Esophagus squamous epithelium (tissue), 5 donors: ENCODE measurements at places on chromosomes 11 and 22.

GRCh38 chr11:119419246-119419645, 3.7 kb downstream of the THY1 start:
- no peak for DNase-seq

DNA sequence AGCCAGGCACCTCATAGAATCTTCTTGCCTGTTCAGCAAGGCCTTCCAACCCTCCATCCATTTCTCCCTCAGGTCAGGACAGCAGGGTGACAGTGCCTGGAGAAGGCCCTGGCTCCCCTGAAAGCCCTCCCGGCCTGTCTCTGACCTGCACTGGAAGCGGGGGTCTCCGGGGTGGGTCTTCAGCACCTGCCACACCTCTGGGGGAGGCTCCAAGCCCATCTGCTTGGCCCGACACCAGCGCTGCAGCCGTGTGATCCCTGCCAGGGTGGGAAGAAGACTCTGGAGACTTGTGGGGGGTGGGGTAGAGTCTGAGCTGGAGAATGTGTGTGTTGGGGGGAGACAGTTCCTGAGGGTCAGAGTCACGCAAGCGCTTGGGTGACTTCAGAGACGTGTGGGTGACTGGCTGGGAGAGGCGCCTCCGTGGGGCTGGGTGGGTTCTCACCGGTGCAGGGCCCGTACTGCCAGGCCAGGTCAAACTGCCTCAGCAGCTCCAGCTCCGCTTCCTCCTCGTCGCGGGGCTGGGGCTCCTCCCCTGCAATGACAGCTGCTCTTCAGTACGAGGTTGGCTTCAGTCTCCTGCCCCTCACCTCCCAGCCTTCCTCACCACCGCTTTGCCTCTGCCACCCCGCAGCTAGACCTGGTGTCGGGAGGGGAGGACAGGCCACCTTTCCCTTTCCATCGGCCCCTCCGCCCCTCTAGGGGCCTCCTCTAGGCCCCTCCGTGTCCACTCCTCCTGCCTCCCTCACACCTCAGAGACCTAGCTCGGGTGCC, 615 bp downstream of the POLD4 start:
- DNase-seq, result no peak

- no peak for DNase-seq
These were observed 14.5 kb downstream of the OTOG start for GRCh38 chr11:17561526-17561925.

DNA sequence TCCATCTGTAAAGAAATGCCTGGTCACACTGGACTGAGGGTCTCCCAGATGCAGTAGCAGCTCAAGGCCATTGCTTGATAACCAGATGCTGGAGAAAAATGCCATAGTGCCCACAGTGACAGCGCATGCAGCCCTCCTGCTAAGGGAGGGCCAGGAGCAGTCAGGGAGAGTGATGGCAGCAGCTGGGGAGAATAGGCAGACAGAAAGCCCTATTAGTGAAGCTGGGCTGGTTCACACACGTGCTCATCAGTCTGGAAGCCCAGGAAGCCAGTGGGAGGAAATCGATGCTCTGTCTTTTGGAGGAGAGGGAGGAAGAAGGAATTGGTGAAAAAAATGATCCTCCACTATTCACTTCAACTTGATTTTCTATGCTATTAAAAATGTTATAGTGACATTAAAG, 82.9 kb downstream of the OSBP2 start:
- no peak for DNase-seq

- DNase-seq, result no peak
These were observed 7.5 kb downstream of the TMEM138 start for GRCh38 chr11:61369372-61370348.

GRCh38 chr11:122882189-122882856, at the start of gene JHY:
Gene JHY, plus strand, starts transcription at chr11:122882759. Its CDS starts 3,091 bp downstream, at chr11:122885850.
- no peak for DNase-seq

- no peak for DNase-seq
These were observed 1.4 kb downstream of the ARVCF start for GRCh38 chr22:20015187-20015625.

- DNase-seq, result no peak
These were observed 11.8 kb downstream of the PTS start for GRCh38 chr11:112238041-112238440.

DNA sequence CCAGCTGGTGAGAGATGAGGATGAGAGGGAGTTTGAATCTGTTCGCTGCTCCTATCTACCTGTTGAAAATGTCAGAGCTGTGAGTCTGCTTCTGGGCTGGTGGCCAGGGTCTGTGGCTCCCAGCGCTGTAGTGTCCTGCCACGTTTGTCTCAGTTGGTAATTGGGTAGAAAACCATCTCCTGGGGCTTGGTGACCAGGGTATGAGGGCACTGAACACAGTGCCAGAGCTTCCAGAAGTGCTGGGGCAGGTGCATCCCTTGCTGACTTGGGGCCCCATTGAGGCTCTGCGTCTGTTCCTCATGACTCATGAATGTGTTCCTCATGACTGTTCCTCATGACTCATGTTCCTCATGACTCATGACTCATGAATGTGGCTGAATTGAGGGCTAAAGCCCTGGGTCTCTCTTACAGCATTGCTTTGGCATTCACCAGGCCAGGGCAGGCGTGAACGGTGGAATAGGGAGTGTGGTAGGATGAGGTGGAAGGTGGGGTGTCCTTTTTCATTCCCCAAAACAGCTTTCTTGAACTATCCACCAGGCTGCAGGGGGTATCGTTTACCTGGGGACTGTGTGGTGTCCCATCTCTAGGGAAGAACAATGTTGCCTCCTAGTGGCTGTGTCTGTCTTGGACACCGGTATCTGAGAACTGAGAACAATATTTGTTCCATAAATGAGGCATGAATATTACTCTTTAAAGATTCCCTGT, 139.5 kb downstream of the COMMD9 start:
- no peak for DNase-seq

- DNase-seq, result no peak
These were observed 3.3 kb downstream of the KCTD14 start for GRCh38 chr11:78019808-78020207.

DNA sequence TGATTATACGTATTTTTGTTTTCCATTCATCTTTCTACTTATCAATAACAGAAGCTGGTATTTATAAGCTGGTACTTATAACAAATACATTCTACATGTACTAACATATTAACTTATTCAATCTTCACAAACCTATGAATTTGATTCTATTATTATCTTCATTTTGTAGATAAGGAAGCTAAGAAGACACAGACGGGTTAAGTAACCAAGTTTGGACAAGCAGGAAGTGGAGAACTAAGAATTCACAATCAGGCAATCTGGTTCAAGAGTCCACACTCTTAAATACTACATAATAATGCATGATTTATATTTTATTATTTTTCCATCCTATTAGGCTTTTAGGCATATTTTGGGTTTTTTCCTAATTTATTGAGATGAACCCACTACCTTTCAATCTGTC, 25.0 kb downstream of the FCHSD2 start:
- no peak for DNase-seq

GRCh38 chr11:89489930-89490329, 1.2 kb downstream of the NOX4 start:
- no peak for DNase-seq

GRCh38 chr11:10004526-10005113, 289.4 kb downstream of the SBF2 start:
- DNase-seq, result no peak

- DNase-seq, result no peak
These were observed 8.9 kb downstream of the MYO7A start for GRCh38 chr11:77136784-77137420.

DNA sequence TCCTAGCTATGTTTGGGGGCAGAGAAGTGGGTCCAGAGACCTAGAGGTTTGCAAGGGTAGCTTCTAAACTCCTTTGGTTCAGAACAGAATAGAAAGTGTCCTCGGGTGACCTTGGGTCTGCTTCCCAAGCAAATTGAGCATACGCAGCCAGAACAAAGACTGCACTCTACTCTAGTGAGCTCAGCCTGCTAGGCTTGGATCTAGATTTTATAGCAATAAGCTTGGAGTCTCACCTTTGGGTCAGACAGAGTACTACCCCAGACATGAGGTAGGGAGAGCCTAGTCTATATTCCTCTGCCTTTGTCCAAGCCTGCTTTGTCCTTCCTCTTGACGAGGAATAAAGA, 52.6 kb upstream of the ELF5 start:
- no peak for DNase-seq

DNA sequence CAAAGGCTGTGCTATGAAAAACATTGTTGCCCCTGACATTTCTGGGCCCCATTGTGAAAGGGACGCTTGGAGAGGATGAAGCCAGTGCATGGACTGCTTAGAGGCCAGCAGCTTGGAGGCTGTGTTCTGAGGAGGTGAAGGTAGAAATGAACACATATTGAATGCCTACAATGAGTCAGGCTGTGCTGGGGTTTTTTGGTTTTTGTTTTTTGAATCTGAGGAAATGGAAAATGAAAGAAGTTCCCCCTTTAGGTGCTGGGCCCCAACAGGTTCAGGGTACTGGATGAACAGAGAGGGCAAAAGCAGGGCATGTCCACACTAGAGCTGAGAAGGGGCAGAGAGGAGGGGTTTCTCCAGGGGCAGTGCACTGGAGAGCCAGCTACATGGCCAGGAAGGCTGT, 166.1 kb upstream of the API5 start:
- no peak for DNase-seq

GRCh38 chr11:1746956-1747752, 3.2 kb downstream of the IFITM10 start:
- DNase-seq, result no peak

DNA sequence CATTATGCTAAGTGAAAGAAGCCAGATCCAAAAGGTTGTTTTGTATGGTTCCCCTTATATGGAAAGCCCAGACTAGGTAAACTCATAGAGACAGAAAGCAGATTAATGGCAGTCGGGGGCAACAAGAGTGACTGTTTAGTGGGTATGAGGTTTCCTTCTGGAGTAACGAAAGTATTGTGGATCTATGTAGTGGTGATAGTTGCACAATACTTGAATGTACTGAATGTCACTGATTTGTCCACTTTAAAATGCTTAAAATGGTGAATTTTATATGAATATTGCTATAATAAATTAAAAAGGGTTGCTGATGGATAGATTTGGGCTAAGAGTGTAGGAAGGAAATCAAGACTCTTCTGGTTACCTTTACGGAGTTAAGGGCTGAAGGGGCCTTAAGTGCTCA, 10.0 kb upstream of the SGSM1 start:
- DNase-seq, result no peak

- DNase-seq, result peak; percentile 60
These were observed at the start of gene PRPF19 for GRCh38 chr11:60906132-60906972. Gene PRPF19, minus strand, starts transcription at chr11:60906585. Its CDS starts 203 bp downstream, at chr11:60906382.

DNA sequence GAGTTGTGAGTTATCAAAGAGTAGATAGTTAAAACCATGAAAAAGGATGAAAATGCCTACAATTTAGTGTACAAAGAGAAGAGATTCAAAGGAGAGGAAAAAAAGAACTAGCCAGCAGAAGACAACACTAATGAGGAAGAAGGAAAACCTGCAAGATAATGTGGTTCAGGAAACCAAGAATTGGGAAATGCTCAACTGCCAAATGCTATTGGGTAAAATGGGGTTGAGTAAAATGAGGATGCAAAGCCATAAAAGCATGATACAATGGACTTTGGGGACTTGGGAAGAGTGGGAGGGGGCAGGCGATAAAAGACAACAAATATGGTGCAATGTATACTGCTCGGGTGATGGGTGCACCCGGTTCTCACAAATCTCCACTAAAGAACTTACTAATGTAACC, 7.6 kb upstream of the OR52K2 start:
- no peak for DNase-seq

DNA sequence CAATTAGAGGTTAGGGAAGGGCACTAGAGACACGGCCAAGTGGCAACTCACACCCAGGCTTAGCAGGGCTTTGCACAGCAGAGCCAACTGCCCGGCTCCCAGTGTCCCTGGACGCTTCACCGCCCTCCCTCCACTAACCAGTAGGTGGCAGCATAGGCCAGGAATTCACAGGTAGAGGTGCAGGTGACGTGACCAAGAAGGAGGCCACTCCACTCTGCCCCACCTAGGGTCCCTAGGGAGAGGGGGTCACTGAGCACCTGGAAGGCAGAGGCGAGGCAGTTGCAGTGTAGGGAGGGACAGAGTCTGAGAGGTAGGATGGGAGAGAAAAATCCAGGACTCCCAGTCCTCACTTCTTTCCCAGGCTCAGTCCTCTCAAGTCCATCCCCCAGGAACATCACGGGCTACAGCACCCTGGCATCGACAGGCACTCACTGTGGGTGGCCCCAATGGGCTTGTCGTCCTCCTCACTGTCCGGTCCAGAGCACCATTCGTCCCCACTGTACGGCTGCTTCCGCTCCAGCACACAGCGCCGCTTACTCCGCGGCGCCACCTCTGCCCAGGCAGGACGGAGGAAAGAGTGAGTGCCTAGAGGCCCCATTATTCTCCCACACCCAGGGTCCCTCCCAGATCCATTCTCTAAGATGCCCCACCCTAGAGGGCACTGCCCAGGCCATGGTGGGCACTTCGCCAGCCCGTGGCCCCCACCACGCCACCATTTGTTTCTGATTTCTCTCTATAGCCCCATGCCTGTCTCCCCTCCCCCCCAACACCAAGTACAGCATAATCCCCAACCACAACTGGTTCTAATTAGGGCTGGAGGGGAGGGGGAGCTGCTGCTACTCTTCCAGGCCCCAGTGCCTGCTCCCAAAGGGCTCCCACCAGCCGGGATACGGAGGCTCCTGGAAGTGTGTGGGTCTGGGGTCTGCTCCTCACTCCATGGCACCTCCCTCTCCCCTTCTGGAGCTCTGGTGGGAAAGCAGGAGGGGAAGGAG, 18.4 kb downstream of the BCL9L start:
- no peak for DNase-seq

GRCh38 chr11:64652586-64653387, 61.8 kb downstream of the SLC22A12 start:
- DNase-seq, result no peak

DNA sequence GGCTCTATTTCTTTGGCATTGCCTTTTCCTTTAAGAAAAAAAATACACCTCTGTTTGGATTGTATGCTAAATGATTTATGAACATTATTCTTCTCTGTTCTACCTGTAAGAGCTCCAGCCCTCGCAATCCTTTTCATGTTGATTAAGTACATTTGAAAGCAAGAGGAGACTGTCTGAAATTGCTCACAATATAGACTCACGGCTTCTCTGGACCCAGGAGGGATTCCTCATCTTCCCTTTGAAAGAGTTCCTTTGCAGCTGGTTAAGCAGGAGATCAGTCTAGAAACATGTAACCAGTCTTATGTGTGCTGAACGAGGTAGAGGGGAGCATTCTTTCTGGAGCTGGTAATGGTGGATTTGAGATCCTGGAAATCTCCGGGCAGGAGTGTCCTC, 47.4 kb downstream of the PKNOX2 start:
- DNase-seq, result no peak

GRCh38 chr11:28629235-28629634, 521.0 kb downstream of the METTL15 start:
- no peak for DNase-seq

DNA sequence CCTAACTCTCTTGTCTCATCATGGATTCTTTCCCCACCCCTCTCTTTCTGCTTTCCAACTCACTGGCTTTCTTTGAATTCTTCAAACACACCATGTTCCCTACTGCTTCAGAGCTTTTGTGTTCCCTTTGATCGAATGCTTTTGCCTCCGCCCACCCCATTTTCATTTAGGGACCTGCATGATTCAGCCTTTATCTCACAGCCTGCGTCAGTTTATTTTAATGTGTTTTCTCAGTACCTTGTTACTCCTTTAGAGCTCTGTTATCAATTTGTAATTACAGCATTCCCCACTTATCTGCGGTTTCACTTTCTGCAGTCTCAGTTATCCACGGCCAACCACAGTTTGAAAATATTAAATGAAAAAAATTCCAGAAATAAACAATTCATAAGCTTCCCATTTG, 451.3 kb downstream of the METTL15 start:
- DNase-seq, result no peak

GRCh38 chr22:38881464-38881871, 9.5 kb upstream of the CBX6 start:
- no peak for DNase-seq
